ENCODE measurements at places on chromosomes 2 and 18.

DNA sequence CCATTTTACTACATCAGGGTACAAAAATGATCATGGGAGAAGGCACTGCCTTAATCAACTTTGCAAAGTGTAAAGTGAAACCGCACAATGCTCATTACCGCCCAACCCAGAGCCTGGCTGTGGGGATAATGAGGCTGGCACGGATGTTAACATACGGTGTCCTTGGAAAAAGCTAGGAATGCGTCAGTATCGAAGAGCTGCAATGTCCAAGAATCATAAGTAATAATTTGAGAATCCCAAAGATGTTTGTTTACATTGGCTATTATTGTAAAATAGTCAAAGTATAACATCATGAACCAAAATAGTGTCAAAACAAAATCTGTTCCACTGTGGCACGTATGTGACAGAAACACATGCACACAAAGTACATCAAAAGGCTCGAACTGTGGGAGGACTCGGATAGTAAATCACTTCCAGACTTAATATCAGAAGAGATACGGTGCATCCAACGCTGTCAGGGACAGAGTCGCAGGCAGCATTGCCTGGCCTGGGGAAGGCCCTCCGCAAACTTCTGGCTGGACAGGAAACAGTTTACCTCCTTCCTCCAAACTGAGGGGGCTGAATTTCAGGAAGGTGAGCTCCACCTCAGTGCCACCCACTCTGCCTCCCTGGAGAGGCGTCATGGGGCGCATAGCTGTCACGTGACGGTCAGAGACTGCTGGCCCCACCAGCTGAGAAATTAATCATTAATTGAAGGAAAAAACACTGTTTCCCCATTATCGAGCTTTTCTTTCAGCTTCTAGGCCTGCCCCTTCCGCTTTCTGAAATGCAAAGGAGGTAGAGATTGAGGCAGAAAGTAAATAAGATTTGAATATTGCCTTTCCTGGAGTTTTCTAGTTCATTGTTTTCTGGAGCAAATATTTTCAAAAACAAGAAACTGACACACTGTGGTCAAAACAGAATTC, 1.8 kb upstream of the ID2 start:
- DNase-seq = peak; percentile 26

DNA sequence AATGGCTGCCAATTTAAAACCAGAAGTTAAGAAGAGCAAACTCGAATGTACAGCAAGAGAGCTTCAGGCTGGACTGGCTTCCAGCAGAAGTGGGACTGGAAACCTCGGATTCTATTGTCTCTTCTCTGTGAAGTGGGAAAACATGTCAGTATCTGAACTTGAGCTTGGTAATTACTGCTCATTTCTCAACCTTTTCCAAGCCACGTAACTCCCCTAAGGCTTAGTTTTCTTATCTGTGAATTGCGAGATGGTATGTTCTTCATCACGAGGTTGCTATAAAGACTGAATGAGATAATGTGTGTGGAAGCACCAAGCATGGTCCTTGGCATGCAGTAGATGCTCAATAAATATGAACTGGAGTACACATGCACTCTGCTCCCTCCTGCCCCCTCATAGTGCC, 259.4 kb upstream of the SPRED2 start:
- no peak for DNase-seq

GRCh38 chr18:21335927-21336488, 94.0 kb downstream of the GREB1L start:
- no peak for DNase-seq

DNA sequence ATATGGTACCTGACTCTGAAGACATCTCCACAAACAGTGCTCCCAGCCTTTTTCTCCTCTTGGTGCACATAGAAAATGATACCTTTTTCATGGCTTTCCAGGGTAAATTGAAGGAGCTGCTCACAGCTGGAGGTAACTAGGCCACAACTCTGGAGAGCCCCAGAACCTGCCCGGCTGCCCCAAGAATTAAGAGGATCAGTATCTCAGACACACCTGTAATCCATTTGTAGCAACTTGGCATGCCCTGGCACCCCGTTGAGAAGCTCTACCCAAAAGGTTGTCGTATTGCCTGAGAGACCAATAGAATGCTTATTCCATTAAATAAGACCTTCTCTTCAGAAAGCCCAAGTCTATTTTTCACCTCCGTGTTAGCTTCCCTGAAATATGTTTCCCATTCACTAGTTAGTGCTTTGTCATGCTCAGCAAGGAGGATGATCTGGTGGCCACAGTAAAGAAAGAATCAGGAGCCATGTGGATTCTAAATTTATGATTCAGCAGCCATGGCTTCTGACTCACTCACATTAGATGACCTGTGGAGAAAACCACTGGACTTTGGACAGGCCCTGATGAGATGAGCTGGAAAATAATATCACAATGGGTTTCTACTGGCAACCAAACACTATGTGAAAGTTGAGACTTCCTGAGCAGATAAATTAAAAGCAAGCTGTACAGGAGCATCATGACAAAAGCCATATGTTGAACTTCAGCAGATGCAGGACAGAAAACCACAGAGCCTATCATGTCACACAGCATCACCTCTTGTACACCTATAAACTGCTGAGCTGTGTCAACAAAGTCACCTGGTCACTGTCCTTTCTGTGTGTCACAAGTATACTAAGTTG, 253.3 kb upstream of the OSR1 start:
- no peak for DNase-seq

- no peak for DNase-seq
Measured at GRCh38 chr2:74063486-74063885, 78.8 kb downstream of the TET3 start.

DNA sequence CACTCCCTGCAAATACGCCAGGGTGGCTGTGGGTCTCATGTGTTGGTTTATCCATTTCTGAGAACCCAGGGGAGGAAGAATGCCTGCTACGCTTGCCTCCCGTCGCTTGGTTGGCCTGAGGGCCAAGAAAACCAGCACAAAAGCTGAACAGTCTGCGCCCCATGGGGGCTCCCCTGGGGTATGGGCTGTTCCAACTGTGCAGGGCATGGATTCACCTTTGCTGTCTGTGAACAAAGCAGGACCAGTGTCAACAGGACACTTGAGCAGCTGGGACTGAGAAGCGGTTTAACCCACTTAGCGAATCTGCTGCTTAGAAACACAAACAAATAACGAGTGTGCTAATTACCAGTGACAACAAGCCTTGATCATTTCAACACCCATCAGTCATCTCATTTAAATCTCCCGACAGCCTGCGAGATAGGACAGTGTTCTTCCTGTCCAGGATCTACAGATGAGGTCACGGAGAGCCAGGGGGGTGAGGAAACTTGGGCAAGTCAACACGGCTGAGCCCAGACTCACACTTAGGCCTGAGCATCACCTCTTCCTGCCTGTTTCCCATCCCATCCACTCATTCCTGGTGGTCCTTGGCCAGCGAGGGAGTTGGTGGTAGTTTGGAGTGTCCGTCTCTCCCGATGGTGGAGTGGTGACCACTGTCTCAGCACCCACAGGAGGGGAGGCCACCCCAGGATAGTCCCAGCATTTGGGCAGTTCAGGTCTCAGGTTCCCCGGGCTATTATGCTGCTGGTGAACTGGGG, 111.6 kb upstream of the HAAO start:
- DNase-seq = no peak

- DNase-seq = no peak
Measured at GRCh38 chr2:219302412-219302968, 6.7 kb downstream of the PTPRN start.

- no peak for DNase-seq
Measured at GRCh38 chr2:226838722-226839121, 2.9 kb downstream of the RHBDD1 start.

DNA sequence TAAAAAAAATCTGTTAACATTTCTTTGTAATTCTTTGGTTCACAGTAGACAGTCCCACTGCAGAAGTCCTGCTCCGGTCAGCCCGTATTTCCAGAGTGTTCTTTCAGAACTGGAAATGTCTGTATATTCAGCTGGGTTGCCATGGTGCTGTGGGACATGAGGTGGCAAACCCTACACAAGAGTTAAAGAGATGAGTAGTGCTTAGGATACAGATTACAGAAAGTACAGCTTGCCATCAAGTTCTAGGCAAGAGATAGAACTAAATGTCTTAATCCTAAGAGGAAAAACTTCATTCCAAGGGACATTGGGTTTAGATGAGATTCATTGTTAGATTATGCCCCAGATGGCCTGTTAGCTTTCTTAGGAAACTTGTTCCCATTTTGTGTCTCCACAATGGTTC, 60.1 kb downstream of the FMNL2 start:
- DNase-seq = no peak

DNA sequence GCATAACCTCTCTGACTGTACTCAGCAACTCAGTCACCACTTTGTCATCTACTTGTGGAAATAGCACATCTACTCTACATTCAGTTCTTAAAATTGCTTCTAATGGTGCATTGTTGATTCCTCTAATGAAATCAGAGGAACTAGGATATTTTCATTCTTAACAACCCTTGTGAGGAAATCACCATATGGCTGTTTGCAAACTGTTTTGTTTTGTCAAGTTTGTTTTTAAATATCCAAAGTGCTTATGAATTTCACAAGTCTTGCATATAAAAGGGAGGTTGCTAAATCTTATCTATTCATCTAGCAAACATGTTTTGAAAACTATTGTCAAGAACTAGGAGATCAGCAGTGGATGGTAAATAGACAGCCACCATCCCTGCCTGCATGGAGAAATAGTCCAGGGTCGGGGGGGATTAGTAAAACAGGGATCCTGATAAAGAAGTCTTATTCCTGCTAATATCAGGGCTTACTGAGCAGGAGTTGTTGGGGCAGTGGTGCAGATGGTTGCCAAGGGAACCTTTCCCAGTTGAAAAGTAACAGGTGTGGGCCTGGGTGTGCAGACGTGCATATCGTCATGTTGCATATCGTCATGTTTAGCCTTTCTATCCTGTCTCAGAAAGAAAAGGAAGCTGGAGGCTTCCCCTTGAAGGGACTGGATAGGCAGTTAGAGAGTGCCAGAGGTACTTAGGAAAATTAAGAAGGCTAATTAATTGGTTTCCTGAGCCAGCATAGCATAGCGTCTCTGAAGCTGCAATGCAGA, 7.5 kb upstream of the MYO3B start:
- DNase-seq = peak; percentile 39

DNA sequence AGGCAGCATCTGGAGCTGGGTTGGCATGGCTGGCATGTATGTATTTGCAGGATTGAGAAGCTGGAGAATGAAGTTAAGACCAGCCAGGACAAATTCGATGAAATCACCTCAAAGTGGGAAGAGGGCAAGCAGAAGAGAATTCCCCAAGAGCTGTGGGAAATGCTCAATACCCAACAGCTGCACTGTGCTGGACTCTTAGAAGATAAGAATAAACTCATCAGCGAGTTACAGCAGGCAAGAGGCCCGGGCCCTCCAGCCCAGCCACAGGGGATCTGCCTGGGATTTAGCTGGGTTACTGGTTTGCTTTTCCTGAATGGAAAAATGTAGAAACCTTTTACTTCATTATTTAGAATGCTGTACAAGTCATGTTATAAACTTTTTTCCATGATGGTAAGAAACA, 22.5 kb downstream of the DRC1 start:
- DNase-seq = no peak

- DNase-seq = no peak
Measured at GRCh38 chr2:20578895-20579825, 71.7 kb downstream of the HS1BP3 start.

GRCh38 chr2:1321321-1321720, 91.9 kb upstream of the TPO start:
- DNase-seq = no peak

- no peak for DNase-seq
Measured at GRCh38 chr2:54099829-54100585, 15.4 kb upstream of the ACYP2 start.

DNA sequence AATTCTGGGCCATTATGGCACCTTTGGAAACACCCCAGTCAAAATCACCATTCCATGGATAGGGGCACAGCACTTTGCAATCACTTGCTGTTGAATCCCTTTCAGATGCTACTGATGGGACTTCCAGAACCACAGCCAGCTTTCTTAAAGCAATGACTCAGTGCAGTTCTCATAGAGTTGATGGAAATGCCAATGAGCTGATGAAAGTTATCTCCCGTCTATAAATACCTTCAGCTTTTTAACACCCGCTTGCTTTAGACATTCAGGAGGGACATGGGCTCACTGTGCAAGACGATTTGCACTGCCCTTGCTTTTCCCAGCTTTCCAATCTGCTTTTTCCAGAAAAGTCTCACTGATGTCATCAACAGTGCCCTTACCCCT, 66.7 kb upstream of the RPL31 start:
- no peak for DNase-seq

- DNase-seq = no peak
Measured at GRCh38 chr18:9810994-9811705, 74.6 kb upstream of the TXNDC2 start.

- no peak for DNase-seq
Measured at GRCh38 chr2:7010391-7011054, 93.3 kb downstream of the RNF144A start.

- no peak for DNase-seq
Measured at GRCh38 chr2:105385731-105386540, 12.9 kb downstream of the FHL2 start.

GRCh38 chr2:28225473-28226080, 167.1 kb upstream of the FOSL2 start:
- no peak for DNase-seq

GRCh38 chr2:239751679-239752355, 273.3 kb downstream of the NDUFA10 start:
- no peak for DNase-seq

GRCh38 chr2:18047213-18047611, 168.7 kb downstream of the KCNS3 start:
- DNase-seq = no peak

GRCh38 chr2:121504316-121504715, 26.4 kb upstream of the RNU4ATAC start:
- DNase-seq = no peak

DNA sequence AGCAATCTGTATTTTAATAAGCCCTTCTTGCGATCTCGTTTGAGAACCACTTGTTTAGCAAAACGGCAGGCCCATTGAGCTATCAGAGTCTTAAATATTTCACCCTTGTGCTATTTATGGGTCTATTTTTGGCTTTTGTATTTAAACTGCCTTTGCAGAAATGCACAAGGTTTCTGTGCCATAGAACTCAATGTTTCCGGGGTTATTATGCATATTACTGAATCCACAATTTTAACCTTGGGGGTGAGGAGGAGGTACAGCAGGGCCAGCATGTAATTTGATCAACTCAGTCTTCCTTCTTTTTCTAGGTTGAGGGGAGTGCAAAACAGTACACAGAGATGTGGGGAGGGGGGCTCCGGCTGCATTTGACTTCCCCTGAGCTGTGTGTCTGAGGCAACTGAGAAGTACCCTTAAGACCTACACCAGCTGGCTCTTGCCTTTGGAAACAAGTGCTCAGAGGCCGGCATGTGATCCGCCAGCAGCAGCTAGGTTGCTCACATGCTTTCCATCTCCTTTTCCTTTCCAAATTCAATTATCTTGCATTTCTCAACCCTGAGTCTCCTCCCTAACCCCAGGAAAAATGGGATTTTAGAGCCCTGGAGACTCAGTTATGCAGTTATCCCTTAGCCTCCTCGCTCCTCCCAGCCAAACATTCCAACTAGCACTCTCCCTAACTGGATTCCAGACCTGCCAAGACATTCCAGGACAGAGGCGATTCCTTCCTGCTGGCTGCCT, 103.0 kb downstream of the HNRNPLL start:
- DNase-seq = no peak

GRCh38 chr2:164458792-164459191, 162.5 kb downstream of the GRB14 start:
- no peak for DNase-seq

Measured in NCI-H1930 (cell line).